ENCODE measurements at places on chromosomes 16 and 17.

GRCh38 chr17:40281663-40282062, 6.0 kb upstream of the CDC6 start:
- DNase-seq = no peak

DNA sequence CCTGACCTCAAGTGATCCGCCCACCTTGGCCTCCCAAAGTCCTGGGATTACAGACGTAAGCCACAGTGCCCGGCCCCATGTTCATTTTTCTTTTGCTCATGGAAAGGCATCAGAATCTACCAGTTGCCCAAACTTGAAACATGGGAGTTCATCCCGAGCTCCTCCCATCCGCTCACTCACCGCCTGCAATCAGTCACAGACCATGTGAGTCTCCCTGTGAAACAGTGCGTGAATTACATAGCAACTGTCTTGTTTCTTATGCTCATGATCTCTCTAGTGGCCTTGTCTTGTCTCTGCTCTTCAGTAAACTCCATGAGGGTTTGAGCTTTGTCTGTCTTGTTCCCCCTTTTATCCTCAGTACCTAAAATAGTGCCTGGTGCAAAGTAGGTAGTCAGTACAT, 52.1 kb upstream of the TNRC6A start:
- DNase-seq = no peak

- peak; percentile 45 for DNase-seq
Measured at GRCh38 chr16:46736695-46737094, 11.4 kb downstream of the MYLK3 start.

DNA sequence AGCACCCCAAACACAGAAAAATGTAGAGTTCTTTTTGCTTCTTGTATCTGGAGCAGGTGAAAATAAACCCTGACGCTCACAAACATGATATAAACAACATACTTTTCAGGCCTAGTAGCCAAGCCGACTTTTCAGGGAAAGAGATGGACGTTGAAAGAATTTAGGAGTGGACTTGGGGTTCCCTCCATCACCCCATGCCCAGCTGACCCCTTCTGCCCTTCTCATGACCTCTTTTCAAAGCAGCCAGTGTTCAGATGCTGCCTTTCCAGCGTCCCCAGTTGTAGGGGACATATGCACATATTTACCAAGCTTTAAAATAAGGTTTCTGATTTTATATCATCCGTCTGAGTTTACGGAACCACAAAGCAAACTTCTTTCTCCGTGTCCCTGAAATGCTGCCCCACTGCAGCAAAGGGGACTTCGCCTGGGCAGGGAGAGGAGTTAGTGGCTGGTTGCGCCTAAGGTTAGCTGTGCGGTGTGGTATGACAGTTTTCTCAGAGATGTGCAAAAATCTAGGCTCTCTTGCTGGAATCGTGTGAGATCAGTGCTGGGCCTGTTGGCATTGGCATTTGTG, 235.5 kb downstream of the MRTFB start:
- DNase-seq = no peak

DNA sequence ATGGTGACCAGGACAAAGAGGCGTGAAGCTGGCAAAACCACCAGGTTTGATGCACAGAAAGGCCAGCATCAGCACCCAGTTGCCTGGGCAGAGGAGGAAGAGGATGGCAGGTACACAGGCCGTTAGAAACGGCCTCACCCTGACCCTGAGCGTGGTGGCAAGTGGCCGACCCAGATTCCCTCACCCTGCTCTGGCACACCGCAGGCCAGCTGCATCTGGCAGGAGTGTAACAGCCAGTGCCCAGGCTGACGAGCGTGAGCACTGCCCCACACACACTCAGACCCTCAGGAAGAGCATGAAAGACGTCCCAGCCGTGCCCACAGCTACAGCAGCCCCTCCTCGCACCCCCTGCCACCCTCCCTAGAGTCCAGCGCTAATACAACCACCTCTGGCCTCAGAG, 82.0 kb downstream of the ANKRD11 start:
- DNase-seq = no peak

GRCh38 chr17:81348097-81349055, 46.9 kb upstream of the BAHCC1 start:
- DNase-seq = peak; percentile 58

DNA sequence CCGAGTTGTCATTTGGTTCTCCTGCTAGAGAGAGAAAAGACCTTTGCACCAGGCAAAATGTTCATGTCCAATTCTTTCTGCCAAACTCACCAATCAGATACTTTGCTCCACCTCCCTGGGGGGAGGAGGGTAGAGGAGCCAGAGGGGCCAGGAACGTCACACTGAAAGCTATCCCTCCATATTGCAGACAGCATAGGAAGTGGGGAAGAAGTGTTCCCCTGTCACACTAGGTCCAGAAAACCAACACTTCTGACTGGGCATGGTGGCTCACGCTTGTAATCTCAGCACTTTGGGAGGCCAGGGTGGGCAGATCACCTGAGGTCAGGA, 9.5 kb downstream of the HSD17B2 start:
- no peak for DNase-seq

GRCh38 chr17:57405491-57406072, 149.3 kb downstream of the MSI2 start:
- no peak for DNase-seq

DNA sequence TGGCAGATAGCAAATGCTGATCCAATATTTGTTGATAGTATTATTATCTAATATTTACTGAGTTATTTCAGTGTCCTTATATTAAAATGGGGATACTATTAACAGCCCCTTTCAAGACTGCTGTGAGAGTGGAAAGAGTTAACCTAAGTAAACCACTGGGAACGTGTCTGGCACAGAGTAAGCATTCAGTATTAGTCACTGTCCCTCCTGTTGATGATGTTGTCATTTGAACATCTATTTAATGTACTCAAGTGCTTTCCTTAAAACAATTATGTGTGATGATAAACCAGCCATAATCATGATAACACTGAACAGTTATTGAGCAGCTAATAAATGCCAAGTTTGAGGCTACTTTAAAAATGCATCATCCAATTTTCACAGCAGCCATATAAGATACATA, 135.7 kb upstream of the XYLT1 start:
- no peak for DNase-seq

DNA sequence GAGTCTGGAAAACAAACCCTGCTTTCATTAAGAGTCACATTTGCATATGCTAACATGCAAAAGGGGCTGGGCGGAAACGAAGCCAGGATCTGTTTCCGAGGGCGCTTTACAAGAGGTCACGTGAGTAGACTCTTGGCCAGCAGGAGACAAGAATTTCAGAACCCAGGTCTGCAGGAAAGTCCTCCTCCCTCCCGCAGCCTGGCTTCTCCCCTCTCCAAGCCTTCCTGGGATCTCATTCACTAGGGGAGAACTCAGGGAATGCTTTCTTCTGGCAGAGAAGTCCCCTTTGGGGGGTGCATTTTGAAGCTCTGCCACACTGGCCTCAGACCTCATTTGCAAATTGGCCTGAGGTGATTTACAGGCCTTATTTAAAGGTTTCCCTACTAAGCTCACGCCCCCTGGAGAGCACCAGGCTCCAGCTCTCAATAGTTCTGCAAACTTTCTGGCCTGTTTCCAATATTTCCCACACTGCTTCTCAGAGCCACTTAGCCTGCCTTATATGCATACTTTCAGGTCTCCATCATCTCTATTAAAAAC, 57.2 kb upstream of the CACNG5 start:
- DNase-seq = no peak

- DNase-seq = no peak
Measured at GRCh38 chr16:68644296-68644695, 814 bp upstream of the CDH3 start.

DNA sequence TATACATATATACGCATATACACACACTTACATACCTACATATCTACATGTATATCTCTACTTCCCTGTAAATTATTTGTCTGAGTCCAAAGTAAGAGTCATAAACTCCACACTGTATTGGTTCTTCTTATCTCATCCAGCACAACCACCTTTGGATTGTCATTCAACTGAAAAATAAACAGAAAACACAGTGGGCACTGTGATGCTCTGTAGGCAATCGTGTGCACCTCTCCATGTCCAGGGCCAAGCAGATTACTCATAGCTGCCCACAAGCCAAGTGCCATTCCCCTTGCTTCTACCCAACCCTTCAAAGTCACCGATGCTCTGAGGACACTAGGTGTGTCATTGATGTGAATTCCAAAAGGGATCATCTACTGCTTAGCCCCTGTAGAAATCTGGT, 12.9 kb upstream of the TEKT3 start:
- no peak for DNase-seq

DNA sequence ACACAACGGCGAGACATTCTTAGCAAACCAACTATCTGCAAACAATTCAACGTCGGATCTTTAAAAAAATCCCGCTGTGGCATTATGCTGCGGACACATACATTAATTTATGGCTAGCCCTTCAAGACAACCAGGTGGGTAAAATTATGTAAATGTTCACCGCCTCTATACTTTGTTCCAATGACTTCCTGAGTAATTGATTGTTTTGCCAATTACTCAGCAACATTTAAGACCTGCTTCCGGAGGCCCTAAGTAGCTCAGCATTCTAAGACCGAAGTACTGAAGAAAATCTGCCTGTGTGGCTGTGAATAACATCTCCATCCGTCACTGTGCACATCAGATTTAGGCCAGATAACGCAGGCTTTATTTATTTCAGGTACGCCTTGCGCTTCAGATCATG, 23.3 kb downstream of the QPRT start:
- DNase-seq = no peak

DNA sequence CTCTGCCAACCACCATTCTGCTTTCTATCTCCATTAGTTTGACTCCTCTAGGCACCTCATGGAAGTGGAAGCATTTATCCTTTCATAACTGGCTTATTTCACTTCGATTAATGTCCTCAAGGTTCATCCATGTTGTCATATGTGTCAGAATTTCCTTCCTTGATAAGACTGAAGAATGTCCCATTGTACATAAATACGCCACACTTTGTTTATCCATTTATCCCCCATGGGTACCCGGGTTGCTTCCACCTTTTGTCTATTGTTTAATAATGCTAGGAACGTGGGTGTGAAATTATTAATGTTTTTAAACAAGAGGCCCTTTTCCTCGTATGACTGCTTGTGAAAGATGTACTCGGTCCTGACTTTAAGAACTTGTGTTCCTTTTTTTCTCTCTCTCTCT, 12.9 kb downstream of the MILR1 start:
- no peak for DNase-seq

DNA sequence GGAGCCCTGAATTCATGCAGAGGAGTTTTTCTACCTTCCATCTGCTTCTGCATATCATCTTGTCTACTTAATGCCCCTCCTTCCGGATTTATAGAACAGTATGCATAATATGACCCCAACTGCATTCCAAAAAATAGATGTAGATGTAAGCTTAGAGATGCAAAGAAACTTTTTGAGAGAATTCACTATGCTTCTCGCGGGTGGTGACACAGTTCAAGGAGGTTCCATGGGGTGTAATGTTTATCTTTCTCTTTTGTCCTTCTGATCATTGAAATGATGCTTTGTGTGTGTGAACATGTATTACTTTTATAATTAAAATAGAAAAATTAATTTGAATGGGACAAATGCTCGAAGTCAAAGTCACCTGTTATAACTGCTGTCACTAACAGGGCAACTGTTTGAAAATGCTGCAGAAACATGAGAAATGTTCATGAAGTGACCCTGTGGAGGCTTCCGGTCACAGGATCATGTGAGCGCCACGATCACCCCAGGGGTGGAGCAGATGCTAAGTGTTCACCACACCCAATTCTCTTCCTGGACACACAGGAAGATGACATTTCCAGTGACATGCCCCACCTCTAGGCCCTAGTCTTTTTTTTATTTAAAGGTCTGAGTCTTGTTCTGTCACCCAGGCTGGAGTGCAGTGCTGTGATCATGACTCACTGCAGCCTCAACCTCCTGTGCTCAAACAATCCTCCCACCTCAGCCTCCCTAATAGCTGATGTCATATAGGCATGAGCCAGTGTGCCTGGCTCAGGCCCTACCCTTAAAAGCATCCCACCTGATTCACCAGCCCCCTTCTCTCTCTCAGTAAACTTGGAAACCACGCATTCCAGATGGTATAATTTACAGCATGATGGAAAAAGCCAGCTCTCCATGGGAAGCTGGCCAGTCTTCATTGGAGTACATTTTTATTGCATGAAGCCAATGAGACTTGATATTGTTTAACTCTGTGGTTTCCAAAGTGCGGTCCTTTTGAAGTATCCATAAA, 21.0 kb upstream of the AGRP start:
- DNase-seq = peak; percentile 80

- DNase-seq = peak; percentile 74
Measured at GRCh38 chr17:40447148-40447644, 3.9 kb downstream of the IGFBP4 start.

GRCh38 chr16:1592446-1592845, 19.4 kb downstream of the IFT140 start:
- DNase-seq = no peak

GRCh38 chr17:9261081-9262012, 240.0 kb downstream of the NTN1 start:
- no peak for DNase-seq

DNA sequence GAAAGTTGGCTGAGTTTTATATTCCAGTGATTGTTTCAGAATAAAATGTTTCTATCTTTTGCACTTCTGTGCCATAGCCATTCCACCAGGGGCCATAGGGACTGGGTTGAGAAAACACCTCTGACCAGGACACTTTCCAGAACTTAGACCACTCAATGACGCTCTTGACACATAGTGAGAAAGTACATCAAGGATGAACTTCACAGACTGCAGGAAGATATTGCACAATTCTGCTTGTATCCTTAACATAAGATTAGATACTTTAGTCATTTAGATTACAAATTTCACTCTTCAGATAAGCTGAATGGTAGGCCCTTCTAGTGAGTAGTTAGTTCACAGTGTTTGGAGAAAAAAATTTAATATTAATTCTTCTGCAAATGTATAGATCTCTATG, 13.0 kb upstream of the MPHOSPH6 start:
- no peak for DNase-seq

GRCh38 chr16:7372095-7372494, 39.5 kb downstream of the RBFOX1 start:
- DNase-seq = no peak

DNA sequence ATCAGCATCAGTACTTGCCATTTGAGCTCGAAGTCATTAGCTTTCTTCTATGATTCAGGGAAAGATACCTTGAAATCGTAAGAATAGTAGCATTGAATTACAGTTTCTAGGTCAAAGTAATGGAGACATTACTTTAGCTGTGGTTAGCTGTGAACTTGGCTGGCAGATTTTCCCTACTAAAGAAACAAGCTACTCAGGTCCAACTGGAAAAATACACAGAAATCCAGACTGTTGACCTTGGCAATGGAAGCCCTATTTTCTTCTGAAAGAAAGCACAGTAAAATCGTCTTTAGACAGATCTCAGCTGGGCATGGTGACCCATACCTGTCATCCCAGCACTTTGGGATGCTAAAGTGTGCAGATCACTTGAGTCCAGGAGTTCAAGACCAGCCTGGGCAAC, 13.4 kb upstream of the DNAJA2 start:
- no peak for DNase-seq

- DNase-seq = no peak
Measured at GRCh38 chr16:19856120-19856519, 28.5 kb downstream of the GPRC5B start.

- DNase-seq = no peak
Measured at GRCh38 chr16:6267682-6268081, 1065.0 kb upstream of the RBFOX1 start.

GRCh38 chr16:68297908-68298307, 12.8 kb downstream of the SLC7A6OS start:
- DNase-seq = no peak

GRCh38 chr16:10080051-10080772, 102.0 kb downstream of the GRIN2A start:
- DNase-seq = peak; percentile 73

- no peak for DNase-seq
Measured at GRCh38 chr17:5203178-5203907, 11.7 kb upstream of the ZNF594 start.

- peak; percentile 73 for DNase-seq
Measured at GRCh38 chr17:30921544-30922196, at the start of gene ADAP2. Gene ADAP2 (plus strand): TSS chr17:30921945. CDS start chr17:30922015, 70 bp downstream.

GRCh38 chr17:64182325-64183012, 52.5 kb upstream of the ERN1 start:
- DNase-seq = no peak

Measured in sigmoid colon (tissue), 7 donors.